NCI-H2227 treated with DMSO at 0.1 percent for 48 hours (cell line): ENCODE measurements at places on chromosomes 11 and 22.
A peak's percentile ranks its signal among the peaks of the same experiment; 100 is the strongest.

- DNase-seq, result no peak
Measured at GRCh38 chr11:89168396-89168795, 9.3 kb upstream of the TYR start.

DNA sequence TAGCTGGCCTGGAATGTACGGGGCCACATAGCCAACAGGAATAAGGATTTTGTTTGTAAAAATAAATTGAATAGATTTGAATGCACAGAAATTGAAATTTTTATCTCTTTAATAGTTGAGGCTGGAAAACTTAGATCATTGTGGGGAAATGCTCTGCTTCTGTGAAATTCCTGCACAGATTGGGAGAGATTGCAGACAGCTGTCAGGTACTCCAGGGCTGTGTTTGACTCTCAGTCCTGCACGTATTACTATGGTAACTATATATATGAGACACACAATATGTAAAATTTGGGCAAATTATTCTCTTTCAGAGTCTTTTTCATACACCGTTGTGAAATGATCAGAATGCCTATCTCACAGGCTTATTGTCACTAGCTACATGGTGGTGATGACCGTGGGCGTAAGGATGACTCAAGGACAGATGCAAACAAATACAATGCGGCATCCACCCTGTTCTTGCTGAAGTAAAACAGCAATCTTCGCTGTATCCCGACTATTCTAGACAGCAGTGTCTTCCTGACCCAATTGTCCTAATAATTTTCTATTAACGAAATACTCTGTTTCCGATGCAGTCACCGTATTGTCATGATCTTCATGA, 79.4 kb downstream of the ZC3H12C start:
- DNase-seq, result no peak

DNA sequence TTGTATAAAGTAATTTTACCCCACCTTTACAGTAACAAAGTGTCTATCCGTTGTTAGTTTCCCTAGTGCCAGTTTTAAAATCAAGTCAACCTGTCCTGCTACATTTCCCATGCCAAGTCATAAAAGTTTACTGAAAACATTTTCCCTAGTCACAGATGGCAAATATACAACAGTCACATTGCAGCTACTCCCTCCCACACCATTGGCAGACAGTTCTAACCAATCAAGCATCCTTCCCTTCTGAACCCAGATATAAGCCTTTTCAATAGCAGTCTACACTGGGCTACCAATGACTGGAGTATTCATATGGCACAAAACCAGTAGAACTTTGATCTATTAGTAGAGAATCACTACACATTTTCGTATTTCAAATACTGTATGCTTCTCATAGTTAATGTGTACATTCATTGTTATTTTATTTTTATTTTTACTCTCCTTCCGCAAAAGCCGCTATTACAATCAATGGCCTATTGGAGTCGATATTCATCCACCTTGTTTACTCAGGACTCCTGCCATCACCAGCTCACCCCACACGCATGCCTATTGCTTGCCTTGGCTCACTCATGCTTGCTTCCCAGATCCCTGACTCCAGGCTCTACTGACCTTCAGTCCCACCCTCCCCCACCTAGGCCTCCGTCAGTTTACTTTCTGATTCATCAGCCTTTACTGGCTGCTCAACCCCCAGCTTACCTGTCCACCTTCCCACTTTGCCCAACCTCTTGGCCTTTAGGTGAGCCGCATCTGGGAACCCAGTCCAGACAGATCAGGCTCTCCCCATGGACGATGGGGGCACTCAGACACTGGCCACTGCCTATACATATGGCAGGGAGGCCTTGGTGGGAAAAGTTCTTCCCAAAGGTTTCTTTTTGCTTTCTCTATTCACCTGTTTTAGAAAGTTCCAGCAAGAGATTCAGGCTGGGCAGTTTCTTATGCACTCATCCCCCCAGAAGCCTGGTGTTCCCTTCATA, 408.4 kb downstream of the SOX6 start:
- DNase-seq, result no peak

DNA sequence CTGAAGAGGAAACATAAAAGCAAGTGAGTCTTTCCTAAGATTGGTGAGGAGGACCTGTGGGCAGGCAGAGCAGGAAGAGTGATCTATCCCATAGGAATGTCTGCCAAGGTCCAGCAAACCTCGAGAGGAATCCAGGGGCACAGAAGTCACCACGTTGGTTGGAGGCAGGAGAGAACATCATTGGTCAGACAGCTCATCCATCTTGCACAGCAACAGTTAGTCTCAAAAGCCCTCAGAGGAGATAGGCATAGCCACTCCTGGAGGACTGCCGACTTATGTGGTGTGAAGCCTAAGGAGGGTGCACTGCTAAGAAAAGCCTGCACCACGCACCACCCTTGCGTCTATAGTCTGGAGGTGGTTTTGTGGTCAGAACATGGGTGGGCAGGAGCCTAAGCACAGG, 109.1 kb downstream of the RASSF10 start:
- no peak for DNase-seq

DNA sequence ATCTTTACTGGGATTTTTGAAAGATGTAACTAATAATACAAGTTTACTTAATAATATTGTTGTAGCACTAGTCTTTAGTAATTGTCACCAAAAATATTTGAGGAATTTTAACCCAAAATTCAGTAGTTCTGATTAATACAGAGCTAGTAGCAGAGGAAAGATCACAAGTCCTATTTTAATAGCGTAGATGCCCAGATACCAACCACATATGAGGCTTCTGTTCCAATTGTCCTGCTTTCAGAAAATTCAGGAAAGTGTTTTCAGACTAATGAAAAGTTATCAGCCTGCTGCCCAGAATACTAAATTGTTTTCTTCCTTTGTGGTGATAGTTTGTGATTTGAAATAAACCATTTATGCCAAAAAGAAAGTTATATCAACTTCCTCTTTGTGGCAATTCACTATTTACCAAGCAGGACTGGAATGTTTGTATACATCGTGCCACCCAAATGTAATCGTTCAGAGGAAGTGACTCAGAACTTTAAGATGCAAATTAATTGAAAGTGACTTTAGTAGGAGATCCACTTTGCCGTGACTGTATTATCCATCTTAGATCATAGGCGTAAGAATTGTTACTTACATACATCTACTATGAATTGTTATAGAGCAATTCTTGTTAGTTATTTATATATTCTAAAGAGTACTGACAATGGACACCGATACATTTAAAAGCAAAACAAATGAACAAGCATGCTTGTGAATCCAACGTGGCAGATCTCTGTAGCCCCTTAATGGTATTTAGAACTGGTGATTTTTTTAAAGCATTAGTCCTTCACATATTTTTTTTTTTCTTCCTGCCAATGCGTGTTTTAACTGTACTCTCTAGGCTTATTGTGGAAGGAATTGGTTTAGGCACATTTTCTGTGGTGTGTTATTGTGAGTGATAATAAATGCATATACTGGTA, 231.0 kb downstream of the DDX10 start:
- DNase-seq, result no peak

GRCh38 chr22:24688256-24688655, 85.3 kb downstream of the GGT1 start:
- DNase-seq, result no peak

- peak; percentile 22 for DNase-seq
Measured at GRCh38 chr11:45688472-45689033, 23.1 kb upstream of the CHST1 start.

DNA sequence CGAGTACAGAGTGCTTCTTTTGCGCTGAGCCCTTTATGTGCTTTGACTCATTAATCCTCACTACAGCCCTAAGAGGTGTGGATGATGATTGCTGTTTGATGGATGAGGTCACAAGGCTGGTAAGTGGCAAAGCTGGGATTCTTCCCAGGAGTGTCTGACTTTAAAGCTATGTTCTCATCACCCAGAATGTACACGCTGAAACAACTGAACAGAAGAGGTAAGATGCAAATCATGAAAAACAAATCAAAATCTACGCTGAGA, 37.7 kb upstream of the CREB3L1 start:
- peak; percentile 65 for DNase-seq

DNA sequence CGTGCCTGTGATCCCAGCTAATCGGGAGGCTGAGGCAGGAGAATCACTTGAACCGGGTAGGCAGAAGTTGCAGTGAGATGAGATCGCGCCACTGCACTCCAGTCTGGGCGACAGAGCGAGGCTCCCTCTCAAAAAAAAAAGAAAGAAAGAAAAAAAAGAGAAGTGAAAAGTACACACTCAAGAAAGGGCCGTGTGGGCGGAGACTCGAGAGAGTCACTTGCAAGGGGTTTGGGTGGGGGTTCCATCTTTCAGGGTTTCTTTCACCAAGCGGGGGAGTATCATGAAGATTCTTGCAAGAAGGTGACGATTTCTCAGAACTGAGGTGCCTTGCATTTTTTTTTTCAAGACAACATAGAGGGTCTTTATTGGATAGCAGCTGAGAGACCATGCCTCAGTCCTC, 4.0 kb upstream of the IFITM5 start:
- DNase-seq, result no peak

DNA sequence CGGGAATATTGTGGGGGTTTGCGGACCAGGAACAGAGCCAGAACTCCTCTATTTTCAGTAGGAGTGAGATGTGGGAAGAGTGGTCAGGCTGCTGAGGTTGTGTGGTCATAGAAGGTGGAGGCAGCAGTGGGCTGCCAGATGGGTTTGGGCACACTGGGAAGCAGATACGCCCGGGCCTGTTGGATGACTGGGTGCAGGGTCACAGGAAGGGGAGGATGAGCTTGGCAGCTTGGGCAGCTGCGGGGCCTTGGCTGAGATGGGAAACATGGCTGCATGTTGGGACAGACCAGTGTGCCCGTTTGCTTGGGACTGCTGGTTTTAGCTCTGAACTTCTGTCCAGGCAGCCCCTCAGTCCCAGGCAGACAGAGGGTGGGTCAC, 11.4 kb downstream of the SHANK3 start:
- DNase-seq, result no peak
